NCI-H226 (cell line): ENCODE measurements at places on chromosomes 1 and 21.
A peak's percentile ranks its signal among the peaks of the same experiment; 100 is the strongest.

DNA sequence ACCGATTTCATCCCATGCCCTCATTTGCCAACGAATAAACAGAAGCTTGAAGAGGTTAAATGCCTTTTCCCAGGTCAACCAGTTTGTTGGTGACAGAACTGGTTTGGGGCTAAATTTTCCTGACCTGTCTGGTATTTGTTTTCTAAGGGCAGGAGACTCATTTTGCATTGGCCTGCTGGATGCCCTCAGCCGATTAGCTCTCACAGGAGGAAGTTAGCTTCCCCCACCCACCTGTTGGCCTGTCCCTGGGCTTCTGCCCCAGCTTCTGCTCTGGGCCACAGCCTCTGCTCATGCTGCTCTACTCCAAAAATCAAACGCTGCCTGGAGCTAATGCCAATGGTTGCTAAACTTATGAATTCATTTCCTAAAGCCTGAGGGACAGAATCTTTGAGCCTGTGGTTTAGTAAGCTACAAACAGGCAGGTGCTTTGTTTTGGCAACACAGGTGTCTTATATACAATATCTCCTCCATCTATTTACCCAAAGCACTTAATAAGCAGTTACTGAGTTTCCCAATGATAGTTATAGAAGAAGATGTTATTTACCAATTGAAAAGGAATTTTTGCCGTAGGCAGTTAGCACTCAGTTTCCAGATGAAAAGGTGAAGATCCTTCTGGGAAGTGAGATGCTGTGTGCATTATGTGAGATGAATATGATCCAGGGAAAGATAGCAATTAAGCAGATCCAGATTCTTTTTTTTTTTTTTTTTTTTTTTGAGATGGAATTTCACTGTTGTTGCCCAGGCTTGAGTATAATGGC, 82.3 kb downstream of the TM2D1 start:
- no peak for DNase-seq

- DNase-seq: no peak
Observed at GRCh38 chr1:59406437-59407164, 109.7 kb downstream of the FGGY start.

DNA sequence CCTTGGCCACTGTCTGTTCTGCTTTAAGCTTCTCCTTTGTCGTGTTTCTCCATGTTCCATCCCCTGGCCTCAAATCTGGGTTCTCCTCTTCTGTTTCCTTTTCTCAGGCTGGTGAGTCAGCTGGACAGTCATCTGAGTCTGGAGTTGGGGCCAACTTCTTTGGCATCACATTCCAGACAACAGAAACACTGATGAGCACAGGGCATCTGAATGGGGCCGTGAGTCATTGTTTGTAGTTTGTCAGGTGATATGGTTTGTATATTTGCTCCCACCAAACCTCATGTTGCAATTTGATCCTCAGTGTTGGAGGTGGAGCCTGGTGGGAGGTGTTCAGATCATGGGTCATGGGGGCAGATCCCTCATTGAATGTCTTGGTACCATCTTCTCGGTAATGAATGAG, 14.3 kb upstream of the OLIG2 start:
- DNase-seq: peak; percentile 75

GRCh38 chr1:16984717-16985116, 4.3 kb upstream of the MFAP2 start:
- peak; percentile 99 for DNase-seq

- DNase-seq: no peak
Observed at GRCh38 chr21:35491920-35492678, 443.0 kb upstream of the RUNX1 start.

DNA sequence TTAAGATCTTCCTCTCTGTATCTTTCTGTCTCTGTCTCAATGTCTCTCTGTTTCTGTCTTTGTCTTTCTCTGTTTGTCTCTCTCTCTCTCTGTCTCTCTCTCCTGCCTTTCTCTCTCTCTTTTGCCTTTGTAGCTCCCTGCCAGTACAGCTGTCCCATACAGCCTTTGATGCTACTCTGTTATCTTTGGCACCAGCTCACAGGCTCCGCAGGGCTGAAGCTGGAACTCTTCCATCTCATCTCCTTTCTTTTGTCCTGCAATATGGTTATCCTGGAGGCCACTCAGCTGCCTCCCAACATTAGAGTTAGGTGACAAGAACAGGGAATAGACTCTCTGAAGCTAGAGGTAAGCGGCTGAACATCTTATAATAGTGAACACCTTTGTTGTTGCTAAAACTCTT, 354.3 kb upstream of the NEGR1 start:
- DNase-seq: peak; percentile 12

DNA sequence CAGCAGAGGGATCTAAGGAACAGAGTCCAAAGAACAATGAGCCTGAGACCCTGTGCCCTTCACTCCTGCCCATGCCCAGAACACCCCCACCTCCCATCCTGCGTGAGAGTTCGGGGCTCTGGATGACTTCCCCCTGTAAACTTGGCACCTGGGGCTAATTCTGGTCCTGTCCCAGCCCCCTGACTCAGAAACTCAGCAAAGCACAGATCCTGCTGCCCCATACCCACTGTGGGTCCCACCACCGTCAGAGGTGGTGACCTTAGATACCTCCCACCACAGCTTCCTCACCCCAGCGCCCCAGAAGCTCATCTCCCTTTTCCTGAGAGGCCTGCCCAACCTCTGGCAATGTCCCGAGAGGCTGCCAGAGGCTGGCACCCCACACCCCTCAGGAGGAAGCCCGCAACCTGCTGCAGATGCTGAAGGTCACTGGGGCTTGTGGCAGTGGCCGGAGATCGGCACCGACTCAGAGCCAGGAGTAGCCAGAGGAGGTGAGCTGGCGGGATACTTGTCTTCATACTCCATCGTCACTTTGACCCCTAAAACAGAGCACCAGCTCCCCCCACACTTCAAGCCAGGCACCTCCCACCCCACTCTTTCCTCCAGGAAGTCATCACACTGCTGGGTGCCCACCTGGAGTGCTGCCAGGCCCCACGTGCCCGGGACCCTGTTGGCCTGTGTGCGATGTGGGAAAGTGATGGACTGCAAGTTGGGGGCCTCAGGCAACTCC, 111.6 kb upstream of the IFFO2 start:
- DNase-seq: no peak

GRCh38 chr1:237152506-237153335, 110.7 kb downstream of the RYR2 start:
- DNase-seq: no peak

DNA sequence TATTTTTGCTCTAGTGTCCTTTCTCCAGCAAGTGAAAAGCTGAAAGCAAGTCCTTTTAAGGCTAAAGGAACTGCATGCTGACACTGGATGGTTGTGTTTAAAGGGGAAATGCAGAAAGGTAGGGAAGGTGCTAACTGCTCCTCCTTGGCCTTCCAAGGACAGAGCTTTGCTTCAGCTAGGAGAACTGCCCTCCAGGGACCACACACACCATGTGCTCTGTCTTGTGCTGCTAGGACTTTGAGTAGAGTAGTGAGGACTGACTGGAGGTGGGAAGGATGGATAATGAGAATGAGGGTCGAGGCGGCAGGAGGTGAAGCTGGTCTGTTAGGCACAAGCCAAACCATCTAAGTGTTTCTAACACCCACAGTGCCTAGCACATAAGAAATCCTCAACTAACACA, 77.9 kb downstream of the WDR3 start:
- DNase-seq: no peak

DNA sequence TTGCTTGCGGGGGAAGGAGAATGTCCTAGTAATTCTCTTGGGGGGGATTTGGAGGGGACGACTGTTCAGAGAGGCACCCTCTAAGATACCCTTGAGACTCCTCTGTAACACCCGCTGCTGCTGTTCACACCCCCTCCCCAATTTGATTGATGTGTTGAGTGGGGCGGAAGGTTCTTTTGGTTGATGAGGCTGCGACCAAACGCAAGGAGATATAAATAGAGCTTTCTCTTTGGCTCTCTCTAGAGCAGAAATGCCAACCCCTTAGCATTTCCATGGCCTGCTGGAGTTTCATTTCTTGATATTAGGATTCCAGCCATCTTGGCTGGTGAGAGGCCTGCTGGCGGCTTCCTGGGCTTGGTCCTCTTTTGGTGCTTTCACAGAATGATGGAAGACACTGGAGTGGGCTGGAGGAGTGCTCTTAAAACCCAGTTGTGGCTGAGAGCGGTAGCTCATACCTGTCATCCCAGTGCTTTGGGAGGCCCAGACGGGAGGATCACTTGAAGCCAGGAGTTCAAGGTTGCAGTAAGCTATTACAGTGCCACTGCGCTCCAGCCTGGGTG, 2.0 kb downstream of the PIK3CD start:
- no peak for DNase-seq

- DNase-seq: no peak
Observed at GRCh38 chr1:216205176-216205575, 218.1 kb downstream of the USH2A start.

- DNase-seq: no peak
Observed at GRCh38 chr1:113749402-113749801, 9.9 kb downstream of the PHTF1 start.

GRCh38 chr1:22364764-22365163, 86.9 kb upstream of the ZBTB40 start:
- DNase-seq: no peak

DNA sequence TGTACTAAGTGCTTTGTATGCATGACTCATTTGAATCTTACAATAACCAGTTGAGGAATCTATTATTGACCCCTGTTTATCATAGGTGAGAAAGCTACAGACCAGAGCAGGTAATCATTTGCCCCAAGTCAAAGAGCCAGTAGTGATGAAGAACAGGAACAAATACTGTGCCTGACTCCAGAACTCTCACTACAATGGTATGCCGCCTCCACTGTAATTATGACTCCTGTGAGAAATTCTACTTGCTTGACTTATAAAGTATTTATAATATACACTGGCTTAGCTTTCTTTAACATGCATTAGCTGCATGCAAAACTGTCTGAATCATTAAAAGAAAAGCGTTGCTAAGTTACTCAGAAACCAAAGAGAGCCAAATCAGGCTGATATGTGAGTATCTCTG, 92.6 kb downstream of the ZNF281 start:
- no peak for DNase-seq

DNA sequence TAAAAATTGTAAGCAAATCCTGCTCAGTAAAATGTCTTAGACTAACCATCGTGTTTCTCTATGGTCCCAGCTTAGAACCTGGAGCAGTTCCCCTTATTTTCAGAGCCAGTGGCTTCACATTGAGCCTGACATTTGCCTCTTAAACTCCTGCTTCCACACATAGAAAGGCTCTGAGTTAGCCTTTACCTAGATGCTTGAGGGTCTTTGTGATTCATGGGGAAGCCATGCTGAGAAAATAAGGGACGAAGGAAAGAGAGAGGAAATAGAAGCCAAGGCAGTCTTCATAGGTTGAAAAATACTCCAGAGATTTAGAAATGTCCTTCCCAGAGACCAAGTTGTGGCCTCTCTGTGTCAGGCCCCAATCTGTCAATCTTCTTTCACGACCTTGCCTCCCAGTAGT, 16.1 kb upstream of the RBBP5 start:
- no peak for DNase-seq

GRCh38 chr1:244460197-244460596, 876 bp upstream of the CATSPERE start:
- DNase-seq: peak; percentile 12

GRCh38 chr1:92910081-92910480, 51.2 kb downstream of the DIPK1A start:
- peak; percentile 63 for DNase-seq

DNA sequence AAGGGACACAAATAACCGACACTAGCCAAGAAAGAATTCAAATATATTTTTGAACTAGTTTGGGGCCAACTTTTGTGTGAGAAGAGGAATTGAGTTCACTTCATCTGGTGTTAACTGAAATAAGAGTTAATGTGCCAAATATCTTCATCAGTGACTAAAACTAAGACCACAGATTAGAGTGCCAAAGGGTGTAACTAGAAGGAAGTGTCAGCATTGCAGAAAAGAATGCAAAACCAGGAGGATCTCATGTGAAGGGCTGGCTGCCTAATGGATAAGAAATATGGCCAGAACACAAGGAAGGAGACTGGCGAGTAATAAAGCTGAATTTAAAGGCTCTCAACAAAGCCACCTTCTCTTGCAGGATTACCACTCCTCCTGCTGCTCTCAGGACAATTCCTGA, 61.8 kb upstream of the LRRC8D start:
- no peak for DNase-seq

DNA sequence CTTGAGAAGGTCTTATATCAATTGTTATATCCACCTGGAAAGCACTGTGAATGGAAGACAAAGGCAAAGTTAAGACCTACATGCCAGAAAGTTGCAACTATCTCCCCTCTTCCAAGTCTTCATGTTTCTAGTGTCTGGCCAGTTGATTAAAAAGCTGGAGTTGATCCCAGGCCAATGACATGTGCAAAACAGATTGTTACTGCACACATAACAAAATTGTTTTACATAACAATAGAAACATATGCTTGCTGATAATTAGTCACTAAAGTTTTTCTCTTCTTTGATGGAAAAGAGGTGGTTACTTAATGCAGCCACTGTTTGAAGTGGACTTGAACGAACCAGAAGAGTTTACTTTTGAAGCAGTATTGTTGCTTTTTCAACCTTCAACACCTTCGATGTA, 158.2 kb downstream of the TGFBR3 start:
- DNase-seq: no peak

DNA sequence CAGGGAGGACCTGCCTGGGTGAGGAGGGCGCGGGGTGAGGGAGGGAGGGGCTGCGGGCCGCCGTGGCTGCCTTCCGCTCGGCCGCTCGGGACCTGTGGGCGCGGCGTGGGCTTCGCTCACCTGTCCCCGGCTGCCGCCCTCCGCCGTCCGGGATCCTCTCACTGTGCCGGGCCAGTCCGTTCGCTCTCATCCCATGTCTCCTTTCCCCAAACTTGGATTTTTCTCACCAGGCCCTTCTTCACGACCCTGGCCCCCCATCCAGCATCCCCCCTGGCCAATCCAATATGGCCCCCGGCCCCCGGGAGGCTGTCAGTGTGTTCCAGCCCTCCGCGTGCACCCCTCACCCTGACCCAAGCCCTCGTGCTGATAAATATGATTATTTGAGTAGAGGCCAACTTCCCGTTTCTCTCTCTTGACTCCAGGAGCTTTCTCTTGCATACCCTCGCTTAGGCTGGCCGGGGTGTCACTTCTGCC, 362 bp downstream of the ZBTB48 start:
- DNase-seq: no peak

DNA sequence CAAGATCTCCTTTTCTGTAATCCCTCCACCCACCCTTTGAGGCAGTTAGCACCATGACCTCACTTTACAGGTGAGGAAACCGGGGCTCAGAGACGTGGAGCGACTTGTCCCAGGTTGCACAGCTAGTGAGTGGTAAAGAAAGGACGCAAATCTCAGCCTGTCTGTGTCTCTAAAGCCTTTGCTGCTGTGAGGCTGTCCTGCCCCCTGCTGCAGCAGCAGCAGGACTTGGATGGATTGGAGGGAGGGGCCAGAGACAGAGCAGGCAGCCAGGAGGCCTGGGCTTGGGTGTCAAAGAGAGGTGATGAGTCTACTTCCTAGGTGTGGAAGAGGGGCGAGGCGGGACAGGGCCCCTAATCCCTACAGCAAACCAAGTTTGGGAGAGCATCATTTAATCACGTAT, 69.6 kb downstream of the PTPRU start:
- DNase-seq: no peak

DNA sequence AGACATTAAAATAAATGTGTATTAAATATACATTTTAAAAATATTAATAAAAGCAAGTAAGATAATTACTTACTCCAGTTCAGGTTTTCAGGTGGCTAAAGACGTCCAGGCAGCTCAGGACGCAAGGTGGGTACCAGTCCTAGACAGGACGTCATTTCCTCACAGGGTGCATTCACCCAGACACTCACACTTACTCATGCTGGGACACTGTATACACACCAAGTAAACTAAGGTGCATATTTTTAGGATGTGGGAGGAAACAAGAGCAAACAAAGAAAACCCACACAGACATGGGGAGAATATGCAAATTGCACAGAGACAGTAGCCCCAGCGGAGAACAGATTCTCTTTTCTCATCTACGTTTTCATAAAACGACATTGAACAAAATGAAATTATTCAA, 457.9 kb downstream of the BRINP3 start:
- DNase-seq: no peak
